ENCODE measurements at places on chromosomes 6 and 20. TPM values are rescaled to one million over a fixed set of nuclear protein-coding genes. Genes with fewer than 3 reads are reported as not detected.

- peak; percentile 71 for DNase-seq
These were observed 85.8 kb downstream of the ZFP64 start for GRCh38 chr20:52105442-52106422.

DNA sequence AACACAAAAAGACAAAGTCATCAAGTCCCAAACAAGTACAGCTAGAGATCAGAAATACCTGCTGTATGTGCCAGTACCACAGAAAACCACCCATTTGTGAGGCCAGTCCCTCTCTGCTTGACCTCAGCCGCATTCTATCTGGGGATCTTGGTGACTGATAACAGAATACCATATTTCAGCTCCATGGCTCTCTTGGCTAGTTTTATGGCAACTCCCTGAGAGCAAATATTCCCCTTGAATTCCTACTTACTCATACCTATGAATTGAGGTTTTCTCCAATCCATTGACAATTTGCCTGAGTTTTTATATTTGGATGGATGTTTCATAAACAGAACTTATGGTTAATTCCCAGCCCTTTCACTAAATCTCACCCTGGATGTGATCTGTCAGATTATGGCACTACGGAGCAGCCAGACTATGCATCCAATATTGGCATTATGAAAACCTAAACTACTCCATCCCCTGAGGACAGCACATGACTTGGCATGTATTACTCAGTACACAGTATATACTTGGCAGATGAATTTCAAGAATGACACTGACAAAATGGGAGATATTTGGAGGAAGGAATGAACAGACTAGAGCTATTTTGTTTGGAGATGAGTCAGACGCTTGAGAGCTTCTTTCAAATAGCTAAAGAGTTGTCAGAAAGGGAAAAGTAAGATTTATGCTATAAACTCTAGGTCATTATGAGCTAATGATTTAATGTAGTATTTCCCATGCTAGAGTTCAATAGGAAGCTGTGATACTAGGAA is 95.7 kb downstream of the PRDM1 start:
- no peak for DNase-seq

DNA sequence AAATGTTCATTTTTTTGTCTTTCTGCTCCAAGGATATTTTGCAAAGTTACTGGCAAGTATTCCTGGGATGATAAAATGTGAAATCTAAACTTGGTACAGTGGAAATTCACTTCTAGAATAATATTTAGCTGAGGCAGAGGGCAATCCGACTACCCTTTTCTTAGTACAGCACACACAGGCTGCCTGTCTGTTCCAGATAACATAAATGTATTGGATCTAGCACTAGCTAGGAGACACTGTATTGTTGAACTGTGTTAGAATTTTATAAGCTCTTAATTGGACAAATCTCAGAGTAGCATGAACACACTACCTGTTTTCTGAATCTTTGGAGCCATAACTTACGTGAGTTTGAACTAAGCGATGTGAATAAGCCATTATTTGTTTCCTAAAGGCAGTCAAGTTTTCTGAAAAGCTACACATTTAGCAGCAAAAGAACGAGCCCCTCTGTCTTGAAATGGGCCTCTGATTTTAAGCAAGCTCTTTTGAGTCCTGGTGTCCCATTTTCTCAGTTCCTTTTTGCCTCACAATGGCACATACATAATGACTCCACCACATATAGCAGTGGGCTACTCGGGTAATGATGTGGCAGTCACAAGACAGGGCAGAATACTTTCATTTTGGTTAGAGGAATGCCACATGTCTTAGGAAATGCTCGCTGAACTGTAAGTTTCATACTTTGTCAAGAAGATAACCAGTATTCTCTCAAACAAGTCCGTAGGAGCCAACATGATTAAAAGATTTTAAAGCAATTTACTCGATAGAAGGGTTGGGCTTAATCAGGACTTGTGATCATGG is 116.5 kb upstream of the ESR1 start:
- DNase-seq, result peak; percentile 65

DNA sequence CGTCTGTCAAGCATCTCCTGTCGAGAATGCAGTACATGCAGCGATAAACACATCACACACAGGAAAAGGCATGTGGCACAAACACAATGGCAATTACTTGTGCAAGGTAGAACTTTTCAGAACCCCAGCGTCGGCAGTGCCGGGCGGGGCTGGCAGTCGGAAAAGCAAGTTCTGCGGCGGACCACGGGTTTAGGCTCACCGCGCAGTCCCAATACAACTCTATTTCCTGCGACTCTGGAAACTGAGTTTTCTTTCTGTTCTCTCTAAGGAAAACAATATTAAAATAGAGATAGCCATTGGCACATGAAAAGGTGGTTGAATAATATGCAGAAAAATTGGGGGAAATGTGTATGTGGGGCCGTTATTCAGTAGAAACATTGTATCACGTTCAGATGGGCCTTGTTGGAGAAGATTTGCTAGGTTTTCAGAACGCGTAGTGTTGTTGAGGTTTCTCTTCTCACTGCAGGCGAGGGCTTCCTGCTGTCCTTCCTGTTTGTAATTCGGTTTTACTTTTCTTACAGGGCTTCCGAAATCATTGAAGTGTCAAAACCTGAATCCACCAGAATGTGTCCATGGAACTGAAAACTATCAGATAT is 369.5 kb downstream of the THBS2 start:
- DNase-seq, result no peak

Gene SLC22A7
- total RNA-seq, result not detected

Gene ARFGEF3
- 0.72 TPM for total RNA-seq

- no peak for DNase-seq
These were observed 150.5 kb downstream of the BCAS1 start for GRCh38 chr20:53919886-53920285.

Gene GLP1R
- 0.07 TPM for total RNA-seq

Gene TRIM31
- total RNA-seq, result not detected

GRCh38 chr6:34904990-34905613 is 16.0 kb downstream of the ANKS1A start:
- DNase-seq, result no peak

DNA sequence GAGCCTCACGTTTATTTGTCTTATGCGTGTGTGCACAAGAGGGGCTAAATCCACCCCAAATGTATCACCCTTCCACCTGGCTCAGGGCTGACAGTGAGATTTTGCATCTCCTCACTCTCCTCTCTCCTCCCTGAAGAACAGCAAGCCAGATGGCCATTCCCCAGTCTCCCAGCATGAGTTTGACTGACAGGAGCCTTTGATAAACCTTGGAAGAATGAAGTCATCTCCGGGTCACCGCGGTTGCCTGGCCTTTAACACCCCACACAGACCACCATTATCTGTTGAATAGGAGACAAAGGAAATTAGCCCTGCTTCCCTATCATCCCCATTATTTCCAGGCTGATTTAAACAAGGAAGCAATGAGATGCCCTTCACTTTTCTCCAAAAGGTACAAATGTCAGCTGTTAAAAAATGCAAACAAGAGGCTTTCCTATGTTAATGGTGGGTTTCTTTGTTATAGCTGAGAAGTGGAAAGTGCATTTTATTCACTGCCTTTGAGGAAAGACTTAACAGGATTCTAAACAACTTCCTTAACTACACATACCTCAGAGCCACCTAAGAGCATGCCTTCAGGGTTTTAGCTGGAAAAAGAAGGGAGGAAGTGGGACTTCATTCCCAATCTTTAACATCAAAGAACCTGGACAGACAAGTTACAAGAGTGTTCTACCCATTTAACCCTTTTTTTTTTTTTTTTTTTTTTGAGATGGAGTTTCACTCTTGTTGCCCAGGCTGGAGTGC is 524.8 kb upstream of the ID4 start:
- no peak for DNase-seq

Gene SLC25A27
- 2.0 TPM for total RNA-seq

GRCh38 chr6:14951704-14952103 is 294.2 kb upstream of the JARID2 start:
- no peak for DNase-seq

- no peak for DNase-seq
These were observed 23.6 kb downstream of the NTSR1 start for GRCh38 chr20:62732031-62732760.

GRCh38 chr6:120496661-120497060 is 837.6 kb downstream of the TBC1D32 start:
- DNase-seq, result no peak

Gene TRAPPC3L
- total RNA-seq, result not detected

DNA sequence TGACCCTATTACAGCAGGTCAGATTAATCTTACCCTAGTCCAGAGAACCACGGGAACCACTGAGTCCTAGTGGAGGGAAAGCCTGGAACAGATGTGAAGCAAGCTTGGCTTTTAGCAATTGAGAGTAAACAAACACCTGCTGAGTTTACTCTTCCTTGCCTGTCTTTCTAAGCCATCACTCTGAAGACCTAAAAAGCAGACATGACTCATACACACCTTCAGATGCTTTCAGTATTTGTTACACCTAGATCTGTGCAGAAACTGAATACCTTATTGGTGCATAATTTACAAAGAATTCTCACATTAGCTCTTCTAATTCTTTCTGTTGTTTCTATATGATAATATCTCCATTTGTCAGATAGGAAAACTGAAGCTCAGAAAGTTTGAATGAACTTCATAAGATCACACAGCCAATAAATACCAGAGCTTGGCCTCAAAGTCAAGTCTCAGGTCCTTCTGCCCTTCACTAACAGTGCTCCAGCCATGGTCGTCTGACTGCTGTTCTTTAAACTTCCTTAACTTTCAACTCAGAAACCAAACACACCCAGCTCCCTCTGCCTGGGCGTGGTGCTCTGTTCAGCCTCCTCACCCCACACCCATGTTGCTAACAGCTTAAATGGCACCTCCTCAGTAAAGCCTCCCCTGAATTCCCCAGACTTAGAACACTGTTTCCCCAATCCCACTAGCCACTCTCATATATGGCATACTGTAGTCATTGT is 8.6 kb upstream of the GABBR1 start:
- peak; percentile 40 for DNase-seq

Gene SDCBP2
- 5.8 TPM for total RNA-seq

DNA sequence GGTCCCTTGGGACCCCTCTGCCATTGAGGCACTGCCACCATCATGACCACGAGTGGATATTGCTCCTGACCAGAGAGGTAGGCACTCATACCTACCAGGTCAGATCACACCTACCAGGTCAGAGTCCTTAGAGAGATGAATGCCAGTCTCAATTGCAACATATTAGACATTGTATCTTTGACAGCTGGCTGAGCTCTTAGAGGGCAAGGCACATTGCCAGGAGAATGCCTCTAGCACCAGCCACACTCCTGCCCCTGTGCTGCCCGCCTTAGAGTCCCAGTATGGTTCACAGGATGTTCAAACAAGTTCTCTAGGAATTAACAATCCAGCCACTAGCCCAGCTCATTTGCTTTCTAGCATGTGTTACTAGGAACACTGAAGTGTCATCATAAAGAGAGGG is 65.9 kb downstream of the TMEM244 start:
- no peak for DNase-seq

GRCh38 chr6:110345025-110345424 is 13.1 kb downstream of the METTL24 start:
- DNase-seq, result no peak

Gene ZSCAN16
- 2.3 TPM for total RNA-seq

- DNase-seq, result no peak
These were observed 104.3 kb downstream of the FARS2 start for GRCh38 chr6:5365436-5366195.

Gene KCNK17
- not detected for total RNA-seq

Gene HCK
- total RNA-seq, result not detected

- no peak for DNase-seq
These were observed 37.4 kb upstream of the JAG1 start for GRCh38 chr20:10710991-10711775.

GRCh38 chr6:4264081-4264480 is 128.7 kb upstream of the ECI2 start:
- DNase-seq, result no peak

DNA sequence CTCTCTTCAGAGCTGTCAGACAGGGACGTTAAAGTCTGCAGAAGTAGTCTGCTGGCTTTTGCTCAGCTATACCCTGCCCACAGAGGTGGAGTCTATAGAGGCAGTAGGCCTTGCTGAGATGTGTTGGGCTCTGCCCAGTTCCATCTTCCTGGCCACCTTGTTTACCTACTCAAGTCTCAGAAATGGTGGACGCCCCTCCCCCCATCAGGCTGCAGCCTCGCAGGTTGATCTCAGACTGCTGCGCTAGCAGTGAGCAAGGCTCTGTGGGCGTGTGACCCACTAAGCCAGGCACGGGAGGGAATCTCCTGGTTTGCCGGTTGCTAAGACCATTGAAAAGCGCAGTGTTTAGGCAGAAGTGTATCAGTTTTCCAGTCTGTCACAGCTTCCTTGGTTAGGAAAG is 305.0 kb downstream of the BCKDHB start:
- DNase-seq, result no peak

GRCh38 chr6:125140808-125141207 is 12.8 kb upstream of the TPD52L1 start:
- DNase-seq, result no peak

DNA sequence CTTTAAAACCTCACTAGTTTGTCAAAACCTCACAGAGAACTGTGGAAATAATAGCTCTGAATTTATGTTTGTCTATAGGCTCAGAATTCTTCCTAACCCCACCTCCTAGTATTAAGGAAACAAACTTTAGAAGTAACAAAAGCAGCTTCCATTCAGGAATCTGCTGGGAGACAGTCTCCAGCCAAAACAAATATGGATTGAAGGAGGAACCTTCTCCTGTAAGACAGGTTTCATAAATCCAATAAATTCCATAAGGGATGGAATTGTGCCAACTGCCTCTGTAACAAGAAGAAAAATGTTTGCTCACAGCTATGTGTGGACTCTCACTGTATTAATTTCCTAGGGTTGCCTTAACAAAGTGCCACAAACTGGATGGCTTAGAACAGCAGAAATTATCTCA is 7.5 kb downstream of the SYCP2 start:
- no peak for DNase-seq

All from activated naive CD4-positive, alpha-beta T cell treated with anti-CD3 and anti-CD28 coated beads for 36 hours (primary cell).